ENCODE measurements at places on chromosomes 2 and 18.

DNA sequence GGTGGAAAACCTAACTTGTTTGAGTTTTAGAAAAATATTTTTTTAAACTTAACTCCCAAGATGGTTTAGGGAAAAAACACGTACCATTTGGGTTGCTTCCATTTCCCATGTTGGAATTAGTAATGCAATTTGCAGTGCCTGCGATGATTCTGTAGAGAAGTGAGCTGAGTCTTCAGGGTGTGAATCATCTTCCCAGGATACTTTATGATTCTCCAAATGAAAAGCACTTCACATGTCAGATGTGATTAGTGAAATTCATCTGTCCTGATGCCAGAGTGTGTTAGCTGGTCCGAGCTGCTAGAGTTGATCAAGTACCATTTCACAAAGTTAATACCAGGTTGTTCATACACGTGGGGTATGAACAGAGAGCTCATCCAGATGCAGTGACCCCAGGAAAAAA lies 59.1 kb downstream of the ACOXL start:
- DNase-seq, result no peak

- DNase-seq, result no peak
These were observed 86.9 kb upstream of the MGAT5 start for GRCh38 chr2:134167015-134167414.

GRCh38 chr2:149184991-149185390 lies 145.4 kb upstream of the LYPD6 start:
- no peak for DNase-seq

- DNase-seq, result no peak
These were observed 1.3 kb downstream of the CCDC68 start for GRCh38 chr18:54957996-54958395.

GRCh38 chr2:16210841-16211240 lies 270.5 kb downstream of the MYCN start:
- no peak for DNase-seq

GRCh38 chr2:203018181-203018580 lies 3.5 kb downstream of the NBEAL1 start:
- no peak for DNase-seq

DNA sequence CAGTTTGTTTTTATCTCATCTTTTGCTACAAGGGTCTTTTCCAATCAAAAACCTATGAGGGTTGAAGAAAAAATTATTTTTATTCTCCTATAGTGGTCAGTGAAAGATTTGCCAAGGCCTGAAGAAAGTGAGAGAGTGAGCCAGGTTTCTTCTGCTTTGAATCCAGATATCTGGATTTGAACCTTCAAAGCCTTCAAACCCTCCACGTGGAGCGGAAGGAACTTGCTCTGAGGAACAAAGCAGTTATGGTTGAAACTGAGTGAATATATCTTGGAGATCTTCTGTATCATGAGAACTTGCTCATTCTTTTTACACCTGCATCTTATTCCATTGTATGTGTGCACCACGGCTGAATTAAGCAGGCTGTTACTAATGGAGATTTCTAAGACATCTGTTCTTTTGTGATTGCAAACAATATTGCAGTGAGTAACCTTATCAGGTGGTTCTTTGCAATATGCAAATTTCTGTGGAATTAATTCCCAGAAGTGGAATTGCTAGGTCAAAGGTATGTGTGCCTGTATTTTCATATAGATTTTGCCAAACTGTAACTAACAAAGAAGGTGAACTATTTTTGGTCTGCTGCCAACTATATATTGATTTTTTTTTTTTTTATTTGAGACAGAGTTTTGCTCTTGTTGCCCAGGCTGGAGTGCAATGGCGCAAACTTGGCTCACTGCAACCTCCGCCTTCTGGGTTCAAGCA lies 147.9 kb downstream of the B3GNT2 start:
- no peak for DNase-seq

DNA sequence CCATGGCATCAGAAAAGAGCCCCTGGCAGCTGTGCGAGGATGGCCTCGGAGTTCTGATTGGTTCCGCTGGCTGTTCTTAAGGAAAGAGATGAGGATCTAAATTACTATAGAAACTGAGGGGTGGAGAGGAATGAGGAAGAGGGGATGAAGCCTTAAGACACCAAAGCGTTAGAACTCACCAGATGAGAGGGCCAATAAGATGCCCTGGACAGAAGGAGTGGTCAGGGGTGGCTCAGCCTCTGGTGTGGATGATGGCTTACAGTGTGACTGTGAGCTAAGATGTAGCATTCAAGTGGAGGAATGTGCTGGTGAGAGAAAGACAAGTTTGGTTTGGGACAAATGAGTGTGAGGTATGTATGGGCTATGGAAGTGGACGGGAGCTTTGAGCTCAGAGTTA lies 97.8 kb downstream of the ZFP36L2 start:
- DNase-seq, result no peak

DNA sequence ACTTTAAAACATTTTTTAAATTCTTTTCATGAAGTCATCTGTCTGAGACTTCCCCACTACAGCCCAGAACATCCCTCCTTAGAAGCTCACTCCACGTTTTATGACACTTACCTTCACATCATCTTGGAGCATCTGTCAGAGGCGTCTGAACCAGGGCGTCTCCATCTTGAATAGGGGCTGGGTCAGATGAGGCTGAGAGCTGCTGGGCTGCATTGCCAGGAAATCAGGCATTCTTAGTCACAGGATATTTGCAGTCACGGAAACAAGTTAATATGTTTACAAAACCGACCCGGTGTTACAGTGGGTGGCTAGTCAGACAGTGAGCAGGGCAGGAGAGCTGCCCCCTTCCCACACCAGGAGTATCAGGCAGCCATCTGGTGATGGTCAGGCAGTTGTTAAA lies 456.5 kb downstream of the FBXO15 start:
- no peak for DNase-seq

DNA sequence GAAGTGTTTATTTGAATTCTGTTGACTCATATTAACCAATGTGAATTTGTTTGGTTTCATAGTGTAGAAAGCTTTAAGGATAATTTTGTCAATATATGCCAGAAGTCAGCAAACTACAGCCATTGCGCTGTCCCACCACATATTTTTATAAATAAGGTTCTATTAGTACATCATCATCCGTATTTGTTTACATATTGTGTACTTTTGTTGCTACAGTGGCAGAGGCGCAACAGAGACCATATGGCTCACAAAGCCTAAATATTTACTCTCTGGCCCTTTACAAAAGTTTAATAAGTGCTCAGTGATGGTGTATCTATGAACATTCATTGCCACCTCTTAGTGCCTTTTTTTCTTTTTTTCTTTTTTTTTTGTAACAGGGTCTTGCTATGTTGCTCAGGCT lies 6.4 kb downstream of the ERLEC1 start:
- DNase-seq, result no peak

GRCh38 chr18:57904535-57904934 lies 101.4 kb upstream of the ATP8B1 start:
- DNase-seq, result no peak

DNA sequence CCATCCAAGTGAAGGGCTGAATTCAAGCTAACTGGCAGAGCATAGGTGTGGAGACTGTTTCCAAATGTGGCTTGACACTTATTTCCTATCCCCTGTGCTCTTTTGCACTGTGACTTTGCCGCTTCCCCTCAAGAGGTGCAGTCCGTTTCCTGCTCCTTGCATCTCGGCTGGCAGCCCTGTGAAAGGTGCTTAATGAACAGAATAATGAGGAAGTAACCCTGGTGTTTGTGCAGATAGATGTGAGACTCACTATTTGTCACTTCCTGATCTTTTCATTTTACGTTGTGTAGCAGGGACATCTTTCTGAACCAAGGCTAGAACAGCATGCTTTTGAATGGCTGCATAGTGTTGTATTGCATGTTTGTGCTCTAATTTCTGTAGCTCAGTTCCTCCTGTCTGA lies 60.8 kb downstream of the CEP192 start:
- DNase-seq, result no peak

DNA sequence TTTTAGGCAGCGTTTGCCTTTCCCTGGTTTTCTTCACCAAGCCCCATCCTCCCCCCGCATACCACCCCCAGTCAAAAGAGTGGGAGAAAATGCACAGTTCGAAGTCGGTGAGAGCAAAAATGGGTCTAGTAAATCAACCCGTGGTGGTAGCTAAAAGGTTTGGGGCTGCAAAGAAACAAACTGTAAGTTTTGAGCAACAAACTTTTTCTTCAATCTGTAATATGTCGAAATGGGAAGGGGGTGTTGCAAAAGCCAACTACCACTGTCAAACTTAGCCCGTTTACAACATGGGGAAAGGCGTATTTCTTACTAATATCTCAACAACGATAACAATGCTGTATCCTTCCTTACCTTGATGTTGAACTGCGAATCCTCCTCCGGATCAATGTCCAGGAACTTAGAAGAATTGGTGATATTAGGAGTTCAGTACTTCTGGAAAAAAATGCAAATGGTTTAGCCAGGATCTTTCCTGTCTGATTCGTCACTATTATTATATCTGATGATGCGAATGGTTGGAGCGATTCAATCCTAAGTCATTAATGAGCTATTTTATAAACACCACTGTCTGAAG lies 2.4 kb upstream of the SATB2 start:
- no peak for DNase-seq

GRCh38 chr2:136363900-136364299 lies 246.0 kb upstream of the CXCR4 start:
- no peak for DNase-seq

DNA sequence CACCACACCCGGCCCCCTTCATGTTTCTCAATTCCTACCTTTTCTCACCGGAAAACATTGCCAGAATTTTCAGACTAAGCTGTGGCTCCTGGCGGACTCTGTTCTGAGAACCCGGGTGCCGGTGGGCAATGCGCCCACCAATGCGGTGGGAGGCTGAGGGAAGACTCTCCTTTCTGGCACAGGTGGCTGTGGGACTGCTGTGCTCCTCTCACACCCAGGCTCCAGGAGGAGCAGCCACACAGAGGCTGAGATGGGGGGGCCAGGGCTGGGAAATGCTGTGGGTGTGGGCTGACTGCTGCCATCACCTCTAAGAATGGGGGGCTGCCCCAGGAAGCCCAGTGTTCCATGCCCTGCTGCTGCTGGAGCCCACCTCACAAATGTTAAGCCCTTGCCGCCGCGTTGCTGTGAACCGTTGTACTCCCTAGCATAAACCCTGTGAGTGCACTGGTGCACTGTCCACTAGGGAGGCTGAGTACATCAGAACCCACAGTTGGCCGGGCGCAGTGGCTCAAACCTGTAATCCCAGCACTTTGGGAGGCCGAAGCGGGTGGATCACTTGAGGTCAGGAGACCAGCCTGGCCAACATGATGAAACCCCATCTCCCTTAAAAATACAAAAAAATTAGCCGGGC lies 152.6 kb downstream of the LDLRAD4 start:
- no peak for DNase-seq

GRCh38 chr2:175010848-175011254 lies 5.7 kb upstream of the CHN1 start:
- no peak for DNase-seq

- no peak for DNase-seq
These were observed 60.3 kb upstream of the DYNC1I2 start for GRCh38 chr2:171626949-171627348.

DNA sequence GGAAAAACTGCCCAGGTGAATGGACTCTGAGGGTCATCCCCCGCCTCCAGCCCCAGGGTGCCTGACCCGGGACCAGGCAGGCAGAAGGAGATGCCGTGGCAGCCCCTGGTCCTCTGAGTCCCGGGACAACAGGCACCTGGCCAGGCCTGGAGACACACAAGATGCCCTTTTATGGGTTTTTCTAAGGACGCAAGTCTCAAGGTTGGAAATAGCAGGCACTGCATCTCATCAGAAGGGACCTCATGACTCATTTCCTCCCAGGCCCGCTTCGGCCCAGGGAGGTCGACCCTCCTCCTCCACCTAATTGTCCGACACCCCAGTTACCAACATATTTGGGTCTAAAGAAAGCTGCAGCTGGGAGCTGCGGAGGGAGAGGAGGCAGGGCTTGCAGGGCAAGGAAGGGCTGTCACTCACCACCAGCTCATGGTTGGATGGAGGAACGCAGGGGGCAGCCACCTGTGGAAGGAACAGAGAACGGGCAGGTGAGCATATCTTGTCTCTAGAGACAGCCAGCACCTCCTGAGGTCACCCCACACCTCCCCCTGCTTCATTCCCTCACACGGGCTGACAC lies 82.9 kb downstream of the TNS1 start:
- no peak for DNase-seq

DNA sequence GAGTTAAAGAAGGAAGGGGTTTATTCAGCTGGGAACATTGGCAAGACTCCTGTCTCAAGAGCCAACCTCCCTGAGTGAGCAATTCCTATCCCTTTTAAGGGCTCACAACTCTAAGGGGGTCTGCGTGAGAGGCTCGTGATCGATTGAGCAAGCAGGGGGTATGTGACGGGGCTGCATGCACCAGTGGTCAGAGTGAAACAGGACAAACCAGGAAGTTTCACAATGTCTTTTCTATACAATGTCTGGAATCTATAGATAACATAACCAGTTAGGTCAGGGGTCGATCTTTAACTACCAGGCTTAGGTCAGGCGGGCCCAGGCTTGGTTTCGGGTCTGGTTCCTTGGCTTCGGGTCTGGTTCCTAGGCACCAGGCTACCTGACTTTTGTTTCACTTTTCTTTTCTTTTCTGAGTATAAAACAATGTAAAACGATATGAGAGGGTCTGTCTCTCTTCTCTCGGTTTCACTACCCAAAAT lies 30.1 kb upstream of the LIPG start:
- DNase-seq, result no peak

DNA sequence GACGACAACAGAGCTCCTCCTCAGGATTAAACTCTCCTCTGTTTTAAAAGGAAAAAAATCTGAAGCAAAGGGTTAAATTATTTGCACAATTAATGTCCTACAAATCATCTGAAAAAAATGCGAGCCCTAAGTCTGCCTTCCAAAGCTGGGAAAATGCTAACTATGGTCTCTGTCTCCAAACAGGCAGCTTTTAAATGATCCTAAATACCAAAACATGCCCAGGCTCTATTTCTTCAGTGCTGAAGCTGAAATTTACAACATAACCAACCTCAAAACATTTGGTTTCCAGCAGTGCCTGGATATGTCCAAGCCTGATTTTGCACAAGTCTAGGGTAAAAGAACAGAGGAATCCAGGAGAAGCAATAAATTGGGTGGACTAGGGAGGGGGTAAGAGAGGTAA lies 57.2 kb downstream of the LBH start:
- no peak for DNase-seq

- DNase-seq, result no peak
These were observed 45.1 kb downstream of the RHOB start for GRCh38 chr2:20491739-20492531.

DNA sequence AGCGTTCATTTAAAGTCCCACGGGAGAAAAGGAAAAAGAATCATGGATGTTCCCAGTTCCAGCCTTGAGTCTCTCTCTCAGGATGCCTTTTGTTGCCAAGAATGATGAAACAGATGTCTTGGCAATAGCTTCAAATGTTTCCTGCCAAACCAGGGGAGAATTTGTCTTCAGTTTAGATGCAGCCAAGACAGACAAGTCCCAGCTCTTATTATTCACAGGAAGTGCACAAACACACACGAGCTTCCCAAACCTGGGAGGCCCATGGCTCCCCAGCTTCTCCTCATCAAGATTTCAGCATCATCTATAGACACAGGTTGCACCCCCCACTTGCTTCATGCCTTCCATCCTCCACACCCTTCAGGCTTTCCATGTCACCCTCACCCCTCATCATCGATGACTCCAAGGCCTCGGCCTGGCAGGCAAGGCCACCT lies 45.9 kb downstream of the HS1BP3 start:
- no peak for DNase-seq

Data from T follicular helper cell (primary cell).